ENCODE measurements at places on chromosomes 7 and 10.

DNA sequence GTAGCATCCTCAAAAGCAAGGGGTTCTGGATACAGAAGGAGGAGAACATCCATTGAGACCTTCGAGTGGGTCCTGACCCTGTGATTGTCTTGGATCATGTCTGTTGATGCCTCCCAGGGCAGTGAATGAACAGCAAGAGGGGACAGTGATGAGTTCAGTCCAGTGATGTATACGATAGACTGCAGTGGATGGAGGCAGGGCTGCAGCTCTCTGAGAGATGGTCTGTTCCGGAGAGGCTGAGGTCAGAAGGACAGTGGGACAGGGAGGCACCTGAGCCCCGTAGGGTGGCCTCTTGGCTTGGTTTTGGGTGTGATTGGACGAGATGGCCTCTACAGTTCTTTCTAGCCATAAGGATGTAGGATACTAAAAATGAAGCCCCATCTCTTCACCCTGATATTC is 280.4 kb downstream of the CAMK1D start:
- DNase-seq = no peak

DNA sequence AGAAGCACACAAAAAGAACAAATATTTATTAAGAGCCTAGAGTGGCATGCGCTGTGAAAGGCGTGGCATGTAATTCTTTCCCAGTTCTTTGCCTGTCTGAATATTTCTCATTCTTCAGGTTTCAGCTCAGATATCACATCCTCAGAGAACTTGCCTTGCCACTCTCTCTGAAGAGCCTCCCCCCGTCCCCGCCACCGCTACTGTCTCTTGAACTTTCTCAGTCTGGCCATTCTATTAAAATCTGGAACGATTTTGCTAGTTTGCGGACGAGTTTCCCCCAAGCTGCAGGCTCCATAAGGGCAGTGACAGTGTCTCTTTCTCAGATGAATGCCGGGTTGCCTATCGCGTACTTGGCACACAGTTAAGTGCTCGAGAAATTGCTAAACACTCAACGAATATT is 787 bp upstream of the PLEKHA1 start:
- no peak for DNase-seq

- DNase-seq = no peak
Observed at GRCh38 chr7:127089146-127089545, 163.6 kb downstream of the GRM8 start.

DNA sequence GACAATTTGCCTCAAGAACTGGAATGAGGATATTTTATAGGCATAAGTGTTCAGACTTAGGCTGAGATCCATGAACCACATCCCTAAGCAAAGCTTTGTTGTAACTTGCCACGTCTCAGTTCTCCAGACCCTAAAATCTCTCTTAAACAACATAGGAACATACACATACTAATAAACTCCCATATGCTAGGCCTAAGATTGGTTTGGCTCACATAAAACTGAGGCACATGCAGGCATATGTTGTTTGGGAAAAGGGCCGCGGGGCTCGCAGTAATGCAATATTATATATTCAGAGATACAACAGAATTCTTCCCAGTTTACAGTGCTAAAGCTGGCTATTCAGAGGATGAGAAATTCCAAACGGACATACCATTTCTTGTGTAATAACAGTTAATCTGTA is 61.0 kb downstream of the DOCK4 start:
- DNase-seq = no peak

DNA sequence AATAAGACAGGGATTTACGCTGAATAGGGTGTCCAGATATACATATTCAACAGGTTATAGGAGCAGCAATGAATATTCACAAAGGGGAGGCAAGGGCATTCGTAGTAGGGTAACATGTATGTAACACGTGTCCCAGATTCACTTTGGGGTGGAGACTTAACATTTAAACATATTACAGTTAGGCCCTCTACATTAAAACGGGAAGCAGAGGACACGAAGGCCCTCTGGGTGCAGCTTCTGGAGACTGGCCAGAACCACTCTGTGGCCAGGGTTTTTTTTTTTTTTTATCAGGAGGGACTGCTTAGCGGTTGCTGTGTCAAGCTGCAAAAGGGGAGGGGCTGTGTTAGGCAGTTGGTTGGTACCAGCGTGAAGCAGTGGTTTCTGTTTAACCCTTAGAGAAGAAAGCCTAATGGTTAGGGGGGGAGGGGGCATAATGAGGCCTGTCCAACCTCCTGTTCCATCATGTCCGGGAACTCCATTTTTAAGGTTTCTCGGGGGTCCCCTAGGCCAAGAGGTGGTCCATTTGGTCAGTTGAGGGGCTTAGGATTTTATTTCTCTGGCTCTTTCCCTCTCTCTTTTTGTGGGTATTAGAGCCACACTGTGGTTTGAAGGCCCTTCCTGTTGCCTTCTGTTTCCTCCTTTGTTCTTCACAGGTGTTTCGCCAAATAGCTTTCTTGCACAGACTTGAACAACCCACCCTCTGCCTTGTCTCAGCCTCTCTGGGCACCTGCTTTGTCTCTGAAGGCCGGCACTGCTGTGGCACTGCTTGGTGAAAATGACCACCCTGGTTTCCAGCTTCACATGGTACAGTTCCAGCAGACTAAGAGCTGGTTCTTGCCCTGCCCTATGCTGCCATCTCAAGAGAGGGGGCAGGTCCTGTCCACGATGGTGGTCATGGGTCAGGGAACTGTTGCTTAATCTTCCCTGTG is 26.4 kb downstream of the PRF1 start:
- DNase-seq = no peak

DNA sequence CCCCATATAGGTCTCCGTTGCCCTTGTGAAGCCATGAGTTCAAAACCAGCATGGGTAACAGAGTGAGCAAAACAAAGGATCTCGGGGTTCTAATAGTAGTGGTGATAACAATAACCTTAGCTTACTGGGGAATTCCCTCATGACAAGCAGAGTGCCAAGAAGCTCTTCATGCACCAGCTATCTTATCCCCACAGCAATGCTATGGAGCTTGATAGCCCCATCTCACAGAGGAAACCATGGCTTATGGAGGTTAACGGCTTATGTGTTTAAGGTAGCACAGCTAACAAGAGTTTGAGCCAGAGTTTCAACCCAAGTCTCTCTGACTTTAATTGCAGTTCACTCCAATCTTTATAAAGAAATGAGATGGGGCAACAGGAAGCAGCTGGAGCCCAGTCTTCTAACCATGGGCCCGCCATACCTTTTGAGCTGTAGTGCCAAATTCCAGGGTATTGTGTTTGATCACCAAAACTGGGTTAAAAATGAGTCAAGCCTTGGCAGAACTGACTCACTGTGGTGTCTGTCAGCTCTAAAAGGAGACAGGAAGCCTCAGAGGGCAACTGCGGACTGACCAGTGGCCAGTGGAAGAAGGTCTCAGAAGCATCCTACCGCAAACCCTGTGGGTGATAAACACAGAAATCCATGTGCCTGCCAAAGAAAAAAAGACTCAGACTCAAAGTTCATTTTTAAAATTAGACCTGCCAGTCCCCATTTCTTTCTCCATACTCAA is 16.5 kb upstream of the PLAU start:
- no peak for DNase-seq

- DNase-seq = no peak
Observed at GRCh38 chr7:19377611-19378344, 232.6 kb upstream of the FERD3L start.

All from NCI-H1048 (cell line).